Pancreas (tissue), 10 donors: ENCODE measurements at places on chromosomes 2 and 18. TPM values are rescaled to one million over a fixed set of nuclear protein-coding genes. Genes with fewer than 3 reads are reported as not detected.
A peak's percentile ranks its signal among the peaks of the same experiment; 100 is the strongest.

DNA sequence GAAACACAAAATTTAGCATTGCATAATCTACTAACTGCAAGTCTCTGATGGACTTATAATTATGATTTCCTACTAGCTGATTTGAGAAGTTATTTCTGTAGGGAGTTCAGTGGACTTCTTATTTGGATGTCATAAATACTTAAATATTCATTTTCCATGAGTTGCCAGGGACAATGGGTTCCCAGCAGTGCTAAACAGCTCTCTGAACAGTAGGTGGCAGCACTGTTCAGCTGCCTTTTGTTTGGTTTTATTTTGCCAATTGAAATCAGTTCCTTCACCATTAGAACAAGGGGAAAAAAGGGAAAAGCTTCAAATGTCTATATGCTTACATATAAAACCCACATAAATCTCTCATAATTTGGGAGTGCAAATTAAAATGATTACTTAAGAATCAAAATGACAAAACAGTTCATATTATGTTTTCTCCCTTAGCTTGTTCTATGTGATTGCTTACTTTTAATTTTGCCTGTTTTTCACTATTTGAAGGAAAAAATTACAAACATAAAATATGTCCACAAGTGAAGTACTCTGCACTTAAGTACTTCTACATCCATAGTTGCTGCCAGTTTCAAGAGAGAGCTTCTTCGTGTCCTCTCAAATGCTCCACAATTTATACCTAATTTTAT is 898.9 kb downstream of the CPS1 start:
- no peaks in the 10 kb centered on the region for H3K4me1 ChIP-seq
- no peaks in the 10 kb centered on the region for H3K36me3 ChIP-seq
- H3K4me3 ChIP-seq = no peak overlapping the region
- H3K27me3 ChIP-seq = no peaks in the 10 kb centered on the region
- DNase-seq = peak; percentile 4
- H3K27ac ChIP-seq = no peak overlapping the region

GRCh38 chr2:203891474-203891873 is 23.9 kb downstream of the CTLA4 start:
- no peaks in the 10 kb centered on the region for H3K27me3 ChIP-seq
- no peak overlapping the region for H3K4me3 ChIP-seq
- no peaks in the 10 kb centered on the region for H3K36me3 ChIP-seq
- DNase-seq = no peak
- no peaks in the 10 kb centered on the region for H3K4me1 ChIP-seq
- H3K27ac ChIP-seq = no peak overlapping the region

Gene LRRC30
- total RNA-seq = not detected

Gene TUBB6
- 33.6 TPM for total RNA-seq

DNA sequence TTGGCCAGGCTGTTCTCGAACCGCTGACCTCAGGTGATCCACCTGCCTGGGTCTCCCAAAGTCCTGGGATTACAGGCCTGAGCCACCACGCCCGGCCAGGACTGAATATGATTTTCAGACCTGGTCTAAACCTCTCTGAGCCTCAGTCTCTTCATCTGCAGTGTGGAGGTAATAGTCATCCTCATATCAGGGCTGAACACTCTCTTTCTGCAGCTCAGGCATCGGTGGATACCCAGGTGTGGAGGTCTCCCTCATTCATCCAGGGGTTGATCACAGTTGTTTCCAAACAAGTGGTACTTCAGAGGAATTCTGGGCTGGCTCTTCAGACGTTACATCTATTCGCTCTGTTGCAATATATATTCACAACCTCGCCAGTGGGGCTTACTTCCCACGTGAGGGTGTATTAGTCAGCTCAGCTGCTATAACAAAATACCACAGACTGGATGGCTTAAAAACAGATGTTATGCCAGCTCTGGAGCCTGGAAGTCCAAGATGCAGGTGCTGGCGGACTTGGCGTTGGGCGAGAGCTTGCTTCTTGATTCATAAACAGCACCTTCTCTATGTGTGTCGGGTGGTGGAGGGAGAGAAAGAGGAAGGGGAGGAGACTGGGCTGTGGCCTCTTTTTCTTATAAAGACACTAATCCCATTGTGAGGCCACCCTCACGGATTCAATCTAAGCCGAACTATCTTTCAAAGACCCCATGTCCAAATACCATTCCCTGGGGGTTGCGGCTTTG is 2.9 kb upstream of the MBP start:
- no peak for DNase-seq
- no peaks in the 10 kb centered on the region for H3K27me3 ChIP-seq
- peaks cover 10% of the 10 kb centered on the region for H3K4me1 ChIP-seq
- H3K4me3 ChIP-seq = no peak overlapping the region
- no peaks in the 10 kb centered on the region for H3K36me3 ChIP-seq

DNA sequence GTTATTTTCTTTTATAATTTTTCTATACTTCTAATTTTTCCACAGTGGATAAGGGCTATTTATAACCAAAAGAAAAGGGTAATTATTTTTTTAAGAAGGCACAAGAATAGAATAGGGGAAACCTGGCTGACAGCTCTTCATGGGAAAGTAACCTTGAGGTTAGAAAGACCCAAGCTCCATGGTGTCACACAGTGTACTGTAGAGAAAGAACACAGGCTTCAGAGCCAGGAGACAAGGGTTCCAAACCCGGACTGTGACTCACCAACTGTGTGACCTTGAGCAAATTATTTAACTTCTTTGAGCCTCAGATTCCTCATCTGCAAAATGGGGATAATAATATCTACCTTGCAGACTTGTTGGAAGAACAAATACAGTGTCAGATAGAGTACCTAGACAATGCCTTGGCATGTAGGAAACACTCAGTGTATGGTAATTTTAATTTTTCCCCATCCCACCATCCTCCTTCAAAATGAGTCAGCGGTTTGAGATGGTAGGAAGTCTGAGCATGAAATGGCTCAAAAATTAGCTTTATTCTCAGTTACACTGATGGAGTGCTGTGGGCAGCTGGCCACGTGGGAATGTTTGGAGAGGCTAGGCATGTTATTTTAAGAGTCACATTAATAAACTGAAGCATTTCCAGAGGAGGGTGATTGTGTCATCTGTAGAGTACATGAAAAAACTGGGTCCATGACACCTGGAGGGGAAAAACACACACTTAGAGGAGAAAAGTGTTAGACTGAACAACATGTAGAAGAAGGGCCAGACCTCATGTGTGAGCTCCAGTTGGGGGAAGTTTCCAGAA is 36.7 kb downstream of the TMEM37 start:
- H3K4me3 ChIP-seq = no peak overlapping the region
- no peaks in the 10 kb centered on the region for H3K36me3 ChIP-seq
- H3K27ac ChIP-seq = no peak overlapping the region
- no peaks in the 10 kb centered on the region for H3K27me3 ChIP-seq
- DNase-seq = no peak
- no peaks in the 10 kb centered on the region for H3K4me1 ChIP-seq
